Neural crest cell (in vitro differentiated cells): ENCODE measurements at places on chromosomes 3 and 15.

DNA sequence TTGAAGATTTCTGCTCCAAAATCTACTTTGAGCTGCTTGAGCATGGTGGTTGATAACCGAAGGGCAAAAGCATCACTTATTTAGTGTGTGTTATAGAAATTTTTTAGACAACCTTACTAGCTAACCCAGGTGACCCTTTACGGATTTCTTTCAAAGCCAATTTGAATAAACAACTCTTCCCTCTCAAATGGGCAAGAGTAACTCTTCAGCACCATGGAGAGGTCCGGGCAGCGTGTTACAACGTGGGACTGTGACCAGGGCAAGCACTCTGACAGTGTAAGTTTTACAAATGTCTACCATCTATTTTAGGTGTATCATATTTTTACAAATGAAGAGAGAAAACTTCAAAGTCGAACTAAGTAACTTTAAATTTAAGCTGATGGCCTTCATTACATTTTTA, 471.8 kb downstream of the MFSD1 start:
- peak; percentile 71 for DNase-seq

GRCh38 chr3:56655709-56656108, 27.4 kb downstream of the TASOR start:
- DNase-seq: no peak

GRCh38 chr3:129305592-129306091, 27.0 kb downstream of the HMCES start:
- DNase-seq: peak; percentile 62

DNA sequence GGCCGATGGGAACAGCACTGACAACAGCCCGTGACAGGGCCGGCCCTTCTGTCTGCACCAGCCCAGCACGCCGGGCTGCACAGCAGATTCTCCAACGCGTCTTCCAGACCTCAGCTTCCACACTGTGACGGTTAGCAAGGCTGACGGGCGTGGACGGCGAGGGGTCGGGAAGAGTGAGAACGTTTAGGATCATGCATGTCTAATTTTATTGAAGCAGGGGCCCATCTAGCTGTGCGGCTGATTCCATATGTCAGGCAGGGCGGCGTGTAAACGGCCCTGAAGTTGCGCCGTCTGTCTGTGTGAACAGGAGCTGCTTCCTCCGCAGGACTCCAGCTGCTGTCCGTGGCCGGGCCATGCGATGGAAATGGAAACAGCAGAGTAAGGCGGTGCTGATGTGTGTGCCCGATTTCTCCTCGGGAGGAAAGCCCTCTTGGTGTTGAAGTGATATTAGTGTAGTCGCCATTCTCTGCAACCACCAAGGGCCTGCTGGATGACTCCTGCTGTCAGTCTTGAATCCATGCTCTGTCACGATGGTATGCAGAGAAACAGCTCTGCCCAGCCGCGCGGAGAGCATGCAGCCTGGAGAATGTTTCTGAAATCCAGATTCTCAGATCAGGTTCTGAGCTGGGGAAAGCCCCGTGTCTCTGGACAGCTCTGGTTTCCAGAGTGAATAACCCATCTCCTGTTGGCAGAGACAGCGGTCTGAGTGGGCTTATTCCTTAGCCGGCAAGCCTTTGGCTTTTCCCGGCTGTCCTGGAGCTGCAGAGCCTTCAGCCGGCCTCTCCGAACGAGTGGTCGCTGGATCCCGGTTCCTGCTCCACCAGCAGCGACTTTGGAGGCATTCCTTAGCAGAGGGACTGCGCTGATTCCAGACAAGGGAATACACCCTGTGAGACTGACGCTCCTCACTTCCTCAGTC, 158.1 kb upstream of the UBE3A start:
- DNase-seq: no peak

GRCh38 chr3:57826952-57827723, 71.0 kb downstream of the SLMAP start:
- no peak for DNase-seq

DNA sequence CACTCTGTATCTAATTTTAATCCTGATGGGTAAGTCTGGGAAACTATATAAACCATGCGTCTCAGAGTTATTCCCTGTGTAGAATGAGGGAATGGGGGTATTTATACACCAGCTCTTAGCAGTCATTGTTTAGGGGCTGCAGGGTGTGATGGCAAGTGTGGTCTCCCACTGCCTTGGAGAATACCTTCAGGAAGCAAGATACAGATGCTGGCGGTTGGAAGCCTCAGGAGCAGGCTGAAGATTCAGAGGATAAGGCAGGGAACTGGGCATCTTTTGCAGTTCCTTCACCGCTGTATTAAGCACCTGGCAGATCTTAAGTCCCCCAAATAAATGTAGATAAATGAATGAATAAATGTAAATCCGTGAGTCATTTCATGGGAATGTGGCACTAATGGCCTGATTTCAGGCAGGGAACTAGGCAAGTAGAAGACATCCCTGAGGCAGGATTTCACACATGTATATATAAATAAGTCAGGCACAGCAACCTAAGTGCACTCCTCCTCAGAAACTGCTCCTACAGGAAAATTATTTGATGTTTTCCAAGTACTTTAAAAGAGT, 209.2 kb upstream of the GADL1 start:
- DNase-seq: no peak
